ENCODE measurements at places on chromosomes 1 and 21. TPM values are rescaled to one million over a fixed set of nuclear protein-coding genes. Genes with fewer than 3 reads are reported as not detected.

- H3K27me3 ChIP-seq = no peaks in the 10 kb centered on the region
- H3K4me3 ChIP-seq = no peak overlapping the region
- no peak overlapping the region for H3K27ac ChIP-seq
- DNase-seq = no peak
- H3K4me1 ChIP-seq = no peaks in the 10 kb centered on the region
- no peaks in the 10 kb centered on the region for H3K36me3 ChIP-seq
Observed at GRCh38 chr1:175415129-175415712, 222.6 kb upstream of the KIAA0040 start.

The LRRC39 gene
- total RNA-seq = 2.4 TPM

The GPR37L1 gene
- total RNA-seq = 0.95 TPM

DNA sequence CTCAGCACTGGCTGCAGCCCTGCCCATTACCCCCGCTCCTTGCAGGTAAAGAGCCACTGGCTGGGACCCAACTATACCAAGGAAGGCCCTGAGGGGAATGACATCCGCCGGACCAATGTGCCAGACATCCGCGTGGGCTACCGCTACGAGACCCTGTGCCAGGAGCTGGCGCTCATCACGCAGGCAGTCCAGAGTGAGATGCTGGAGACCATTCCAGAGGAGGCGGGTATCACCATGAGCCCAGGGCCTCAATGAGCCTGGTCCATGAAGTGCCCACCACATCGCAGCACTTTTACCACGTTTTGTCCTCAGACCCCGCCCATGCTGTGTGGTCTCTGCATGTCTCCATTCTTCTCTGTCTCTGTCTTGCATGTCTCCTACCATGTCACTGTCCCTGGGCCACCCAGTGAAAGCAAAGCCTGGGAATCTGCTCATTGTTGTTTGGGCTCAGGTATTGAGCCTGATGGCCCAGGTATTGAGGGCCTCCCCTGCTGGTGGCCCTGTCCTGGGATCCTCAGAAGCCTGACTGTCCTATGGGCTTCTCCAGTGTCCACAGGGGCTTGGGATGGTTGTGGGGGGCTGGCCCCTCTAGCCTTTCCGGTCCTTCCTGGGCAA lies 11.4 kb downstream of the AMPD2 start:
- H3K4me1 ChIP-seq = peaks cover 22% of the 10 kb centered on the region
- peaks cover 55% of the 10 kb centered on the region for H3K36me3 ChIP-seq
- H3K27me3 ChIP-seq = no peaks in the 10 kb centered on the region
- no peak overlapping the region for H3K4me3 ChIP-seq

DNA sequence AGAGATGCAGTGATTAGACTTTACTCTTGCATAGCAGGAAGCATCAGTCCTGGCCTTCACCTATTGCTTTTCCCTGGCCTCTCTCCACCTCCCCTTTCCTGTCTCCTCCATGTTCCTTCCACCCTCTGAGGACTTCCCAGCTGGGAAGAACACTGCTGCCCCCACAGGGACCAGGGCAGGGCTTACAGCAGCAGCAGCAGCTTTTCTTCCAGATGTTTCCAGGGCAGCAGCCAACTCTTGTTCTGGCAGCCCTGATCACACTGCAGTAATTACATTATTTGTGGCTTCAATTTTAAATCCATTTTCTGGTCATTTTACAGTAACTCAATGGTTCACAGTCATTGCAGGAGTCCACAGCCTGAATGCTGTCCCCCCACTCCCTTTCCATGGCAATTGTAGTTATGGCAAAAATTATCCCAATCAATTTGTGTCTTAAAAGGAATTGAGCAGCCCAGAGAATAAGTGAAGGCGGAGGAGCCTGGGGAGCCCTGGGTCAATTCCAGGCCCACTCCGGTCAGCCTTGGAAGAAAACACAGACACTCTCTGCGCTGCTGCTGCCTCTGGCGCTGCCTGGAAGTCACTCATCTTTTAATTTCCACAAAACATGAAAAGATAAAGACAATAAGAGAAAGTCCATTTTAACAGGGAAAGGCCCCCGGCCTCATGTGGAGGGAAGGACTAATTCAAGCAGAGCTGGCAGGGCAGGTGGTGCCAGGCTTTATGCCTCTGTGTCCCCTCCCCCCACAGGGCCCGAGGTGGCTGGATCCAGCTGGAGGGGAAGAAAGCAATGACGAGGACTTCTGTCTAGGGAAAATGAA lies 148.6 kb downstream of the GRIK3 start:
- no peaks in the 10 kb centered on the region for H3K27me3 ChIP-seq
- H3K36me3 ChIP-seq = no peaks in the 10 kb centered on the region
- no peak overlapping the region for H3K27ac ChIP-seq
- H3K4me1 ChIP-seq = no peaks in the 10 kb centered on the region

DNA sequence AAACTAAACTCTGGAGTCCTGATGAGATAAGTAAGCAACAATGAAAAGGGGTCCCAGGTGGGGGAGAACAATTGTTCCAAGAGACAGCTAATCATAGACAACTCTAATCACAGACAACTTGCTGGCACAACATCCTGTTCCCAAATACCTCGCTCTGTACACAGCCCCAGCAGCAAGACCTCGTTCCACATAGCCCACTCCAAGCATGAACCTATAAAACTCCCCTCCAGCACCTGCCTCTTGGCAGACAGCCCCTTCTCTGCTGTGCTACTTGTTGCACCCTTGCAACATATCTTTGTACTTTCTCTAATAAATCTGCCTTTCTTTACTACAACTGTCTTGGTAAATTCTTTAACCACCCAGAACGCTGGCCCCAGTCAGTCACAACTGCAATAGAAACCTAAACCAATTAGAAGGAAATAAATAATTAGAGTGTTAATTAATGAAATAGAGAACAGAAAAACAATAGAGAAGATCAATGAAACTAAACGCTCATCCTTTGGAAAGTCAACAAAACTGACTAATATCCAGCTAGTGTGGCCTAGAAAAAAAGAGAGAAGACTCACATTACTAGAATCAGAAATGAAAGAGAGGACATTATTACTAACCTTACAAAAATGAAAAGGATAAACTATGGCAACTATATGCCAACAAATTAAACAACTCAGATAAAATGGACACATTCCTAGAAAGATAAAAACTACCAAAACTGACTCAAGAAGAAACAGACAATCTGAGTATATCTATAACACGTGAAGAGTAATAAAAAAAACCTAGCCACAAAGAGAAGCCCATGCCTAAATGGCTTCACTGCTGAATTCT lies 36.1 kb downstream of the LRRC40 start:
- H3K4me1 ChIP-seq = no peaks in the 10 kb centered on the region
- H3K36me3 ChIP-seq = no peaks in the 10 kb centered on the region
- no peaks in the 10 kb centered on the region for H3K27me3 ChIP-seq
- H3K27ac ChIP-seq = no peak overlapping the region

The ENTREP3 gene
- 5.8 TPM for total RNA-seq

The FGR gene
- 5.5 TPM for total RNA-seq

GRCh38 chr1:229529639-229530038 lies 21.5 kb upstream of the NUP133 start:
- no peaks in the 10 kb centered on the region for H3K4me1 ChIP-seq
- peaks cover 87% of the 10 kb centered on the region for H3K36me3 ChIP-seq
- no peak for DNase-seq
- H3K27me3 ChIP-seq = no peaks in the 10 kb centered on the region
- no peak overlapping the region for H3K27ac ChIP-seq

The HSD3B1 gene
- total RNA-seq = 121 TPM

GRCh38 chr1:177983077-177983476 lies 13.2 kb upstream of the SEC16B start:
- H3K36me3 ChIP-seq = no peaks in the 10 kb centered on the region
- no peaks in the 10 kb centered on the region for H3K27me3 ChIP-seq
- H3K4me3 ChIP-seq = no peak overlapping the region
- no peak overlapping the region for H3K27ac ChIP-seq

DNA sequence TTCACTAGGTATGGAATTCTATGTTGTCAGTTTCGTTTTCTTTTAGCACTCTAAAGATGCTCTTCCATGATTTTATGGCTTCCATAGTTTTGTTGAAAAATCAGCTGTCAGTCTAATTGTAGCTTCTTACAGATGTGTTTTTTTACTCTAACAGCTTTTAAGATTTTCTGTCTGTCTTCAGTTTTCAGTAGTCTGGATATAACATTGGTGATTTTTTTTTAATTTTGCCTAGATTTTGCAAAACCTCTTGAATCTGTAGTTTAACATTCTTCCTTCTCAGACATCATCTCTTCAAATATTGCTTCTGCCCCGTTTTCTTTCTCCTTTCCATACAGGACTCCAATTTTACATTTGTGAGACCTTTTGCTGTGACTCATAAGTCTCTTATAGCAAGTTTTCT lies 17.9 kb upstream of the DYRK1A start:
- no peak overlapping the region for H3K4me3 ChIP-seq
- DNase-seq = no peak
- no peaks in the 10 kb centered on the region for H3K27me3 ChIP-seq
- H3K27ac ChIP-seq = no peak overlapping the region
- no peaks in the 10 kb centered on the region for H3K36me3 ChIP-seq

The ATP5PO gene
- 199 TPM for total RNA-seq

The HSF2BP gene
- total RNA-seq = 0.67 TPM

DNA sequence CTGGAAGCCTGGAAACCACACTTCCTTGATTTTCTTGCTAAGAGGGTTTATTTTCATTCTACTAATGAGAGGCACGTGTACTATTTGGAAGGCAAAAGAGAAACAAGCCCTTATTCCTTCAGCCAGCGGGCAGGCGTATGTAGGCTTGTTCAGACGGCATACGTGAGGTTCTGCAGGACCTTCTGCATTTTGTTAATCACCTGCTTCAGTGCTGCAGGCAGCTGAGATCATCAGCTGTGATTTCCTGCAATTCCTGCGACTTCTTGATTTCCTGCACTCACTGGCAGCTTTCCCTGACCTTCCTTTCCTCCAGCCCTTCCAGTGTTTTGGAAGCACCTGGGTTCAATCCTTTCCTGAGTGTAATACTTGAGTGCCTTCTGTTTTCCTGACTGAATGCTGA lies 43.4 kb downstream of the TSNAX start:
- no peak overlapping the region for H3K27ac ChIP-seq
- no peak for DNase-seq
- H3K27me3 ChIP-seq = no peaks in the 10 kb centered on the region
- H3K36me3 ChIP-seq = no peaks in the 10 kb centered on the region
- no peak overlapping the region for H3K4me3 ChIP-seq
